Stimulated activated CD4-positive, alpha-beta T cell treated with anti-CD3 and anti-CD28 coated beads, TNF-alpha, amount 100 ng/mL, for 1 hour (primary cell): ENCODE measurements at places on chromosomes 1 and 21.

DNA sequence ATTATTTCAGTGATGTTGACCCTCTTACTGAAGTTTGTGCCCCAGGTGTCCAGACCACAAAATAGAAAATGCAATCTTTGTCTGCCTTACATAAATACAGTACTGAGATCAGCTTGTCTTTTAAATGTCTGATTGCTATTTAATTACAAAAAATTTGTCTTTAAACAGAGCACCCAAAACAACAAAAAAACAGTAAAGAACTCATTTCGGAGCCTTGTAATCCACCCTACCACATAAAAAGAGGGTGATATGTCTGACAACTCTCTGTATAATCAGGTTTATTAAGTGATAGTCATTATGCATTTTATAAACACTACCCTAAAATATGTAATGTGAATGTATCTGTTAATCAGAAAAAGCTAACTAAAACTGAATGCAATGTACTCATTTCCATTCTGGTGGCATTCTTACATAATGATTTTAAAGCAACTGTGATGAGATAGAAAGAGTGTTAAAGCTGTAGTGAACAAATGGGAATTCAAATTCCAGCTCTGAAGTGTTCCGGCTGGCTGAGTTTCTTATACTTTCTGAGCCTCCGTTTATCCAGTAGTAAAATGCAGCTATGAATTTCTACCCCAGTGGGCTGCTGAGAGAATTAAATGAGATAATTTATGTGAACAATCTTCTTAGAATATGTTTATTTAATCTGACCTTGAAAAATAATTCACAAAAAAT is 486.6 kb downstream of the USP25 start:
- no peak for DNase-seq

DNA sequence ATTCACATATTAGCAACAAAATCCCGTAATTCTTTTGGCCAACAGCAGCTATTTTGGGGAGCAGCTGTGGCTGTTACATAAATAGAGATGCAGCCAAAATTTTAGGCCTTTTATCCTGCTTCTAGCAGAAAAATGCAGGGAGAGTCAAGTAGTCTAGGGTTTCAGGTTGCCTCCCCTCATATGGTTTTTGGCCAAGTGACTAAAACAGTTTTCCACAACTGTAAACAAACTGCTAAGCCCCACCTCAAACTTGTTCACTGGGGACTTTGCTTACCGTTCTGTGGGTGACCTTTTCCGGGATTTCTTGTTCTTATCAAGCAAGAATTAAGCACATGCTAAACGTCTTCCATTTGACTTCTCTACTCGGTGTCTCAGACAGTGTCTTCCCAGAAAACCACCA is 133.4 kb downstream of the EDEM3 start:
- no peak for DNase-seq

DNA sequence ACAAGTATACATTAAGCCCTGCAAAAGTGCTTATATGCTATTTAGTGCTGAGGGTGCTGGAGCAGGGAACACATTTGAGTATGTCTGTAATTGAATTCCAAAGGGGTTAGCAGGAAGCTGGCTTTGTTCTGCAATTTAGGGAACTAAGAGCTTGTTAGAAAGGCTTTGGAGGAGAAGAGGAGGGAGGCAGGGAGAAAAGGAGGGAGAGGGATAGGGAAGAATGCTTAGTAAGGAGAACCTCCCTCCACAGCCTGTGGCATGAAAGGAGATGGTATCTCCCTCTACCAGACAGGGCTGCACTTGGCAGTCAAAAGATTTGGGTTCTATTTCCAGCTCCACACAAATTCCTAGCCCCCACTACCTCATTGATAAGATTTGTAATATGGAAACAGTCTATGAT is 217.8 kb downstream of the DAB1 start:
- DNase-seq = no peak

DNA sequence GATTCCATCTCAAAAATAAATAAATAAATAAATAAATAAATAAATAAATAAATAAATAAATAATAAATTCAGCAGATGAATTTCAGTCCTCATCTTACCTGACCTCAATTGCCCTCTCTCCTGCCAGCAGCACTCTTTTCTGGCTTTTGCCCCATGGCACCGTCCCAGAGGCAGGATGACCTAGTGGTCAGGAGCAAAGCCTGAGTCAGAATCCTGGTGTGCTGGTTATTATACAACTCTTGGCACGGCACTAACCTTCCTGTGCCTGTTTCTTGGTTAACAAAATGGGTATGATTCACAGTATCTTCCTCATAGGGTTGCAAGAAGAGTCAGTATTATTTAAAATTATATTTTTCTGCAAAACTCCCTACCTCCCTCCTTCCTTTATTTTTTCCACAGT is 43.0 kb downstream of the NKAIN1 start:
- no peak for DNase-seq

DNA sequence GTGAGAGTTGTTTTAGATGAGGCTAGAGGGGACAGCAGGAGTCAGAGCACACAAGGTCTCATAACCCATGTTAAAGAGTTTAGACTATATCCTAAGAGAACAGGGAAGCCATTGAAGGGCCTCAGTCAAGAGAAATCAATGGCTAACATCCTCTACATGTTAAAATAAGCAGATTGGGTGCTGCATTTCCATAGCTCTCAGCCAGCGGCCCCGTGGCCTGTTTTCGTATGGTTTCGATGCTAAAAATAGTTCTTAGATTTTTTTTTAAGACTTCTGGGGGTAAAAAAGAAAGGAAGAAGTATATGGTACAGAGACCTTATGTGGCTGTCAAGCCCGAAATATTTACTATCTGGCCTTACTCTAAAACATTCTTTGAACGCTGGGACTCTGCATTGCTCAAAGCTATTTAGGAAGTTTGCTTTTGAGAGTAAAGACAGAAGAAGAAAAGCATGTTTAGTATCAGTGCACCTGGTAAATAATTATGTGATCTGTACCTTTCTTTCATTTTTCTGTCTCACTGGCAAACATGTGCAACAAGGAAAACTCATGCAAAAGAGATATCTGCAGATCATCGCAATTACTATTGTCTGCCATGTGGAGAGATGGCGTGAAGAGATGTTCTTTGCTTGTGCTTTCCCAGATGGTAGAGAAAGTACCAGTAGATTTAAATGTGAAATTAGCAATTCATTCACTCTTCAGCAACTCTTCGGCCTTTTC is 8.4 kb downstream of the PDIK1L start:
- DNase-seq = no peak

GRCh38 chr1:107647012-107647411 is 318.0 kb downstream of the VAV3 start:
- DNase-seq = no peak
